ENCODE measurements at places on chromosomes 12 and 14.
A peak's percentile ranks its signal among the peaks of the same experiment; 100 is the strongest.

GRCh38 chr12:117212563-117213190, 22.4 kb upstream of the FBXO21 start:
- peak; percentile 56 for DNase-seq

GRCh38 chr12:51592034-51592705, 1.1 kb downstream of the SCN8A start:
- DNase-seq = no peak

DNA sequence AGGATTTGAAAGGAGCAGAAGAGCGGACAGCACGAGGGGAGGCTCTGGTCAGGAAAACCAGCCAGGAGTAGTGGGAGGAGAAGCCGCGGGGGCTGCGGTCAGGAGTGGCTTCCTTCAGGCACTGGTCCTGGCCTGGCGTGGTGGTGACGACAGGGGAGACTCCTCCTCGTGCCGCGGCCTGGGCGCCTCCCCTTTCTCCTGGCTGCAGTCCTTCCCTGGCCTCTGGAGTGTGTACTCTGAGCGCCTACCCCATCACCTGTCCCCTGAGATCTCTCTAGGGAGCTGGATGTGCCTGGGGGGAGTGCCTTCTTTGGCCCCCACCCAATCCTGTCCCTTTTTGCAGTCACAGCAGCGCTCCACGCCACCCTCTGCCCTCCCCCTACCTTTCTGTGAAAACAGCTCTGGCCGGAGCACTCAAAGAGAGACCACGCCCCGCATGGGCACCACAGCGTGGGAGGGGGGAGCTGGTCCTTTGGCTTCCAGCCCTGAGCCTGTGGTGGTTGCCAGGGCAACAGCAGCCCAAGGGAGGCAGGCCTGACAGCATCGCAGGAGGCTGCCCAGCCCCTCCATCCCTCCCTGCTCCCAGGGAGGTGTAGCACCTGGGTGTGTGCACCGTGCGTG, 125.9 kb downstream of the CALM1 start:
- DNase-seq = no peak

DNA sequence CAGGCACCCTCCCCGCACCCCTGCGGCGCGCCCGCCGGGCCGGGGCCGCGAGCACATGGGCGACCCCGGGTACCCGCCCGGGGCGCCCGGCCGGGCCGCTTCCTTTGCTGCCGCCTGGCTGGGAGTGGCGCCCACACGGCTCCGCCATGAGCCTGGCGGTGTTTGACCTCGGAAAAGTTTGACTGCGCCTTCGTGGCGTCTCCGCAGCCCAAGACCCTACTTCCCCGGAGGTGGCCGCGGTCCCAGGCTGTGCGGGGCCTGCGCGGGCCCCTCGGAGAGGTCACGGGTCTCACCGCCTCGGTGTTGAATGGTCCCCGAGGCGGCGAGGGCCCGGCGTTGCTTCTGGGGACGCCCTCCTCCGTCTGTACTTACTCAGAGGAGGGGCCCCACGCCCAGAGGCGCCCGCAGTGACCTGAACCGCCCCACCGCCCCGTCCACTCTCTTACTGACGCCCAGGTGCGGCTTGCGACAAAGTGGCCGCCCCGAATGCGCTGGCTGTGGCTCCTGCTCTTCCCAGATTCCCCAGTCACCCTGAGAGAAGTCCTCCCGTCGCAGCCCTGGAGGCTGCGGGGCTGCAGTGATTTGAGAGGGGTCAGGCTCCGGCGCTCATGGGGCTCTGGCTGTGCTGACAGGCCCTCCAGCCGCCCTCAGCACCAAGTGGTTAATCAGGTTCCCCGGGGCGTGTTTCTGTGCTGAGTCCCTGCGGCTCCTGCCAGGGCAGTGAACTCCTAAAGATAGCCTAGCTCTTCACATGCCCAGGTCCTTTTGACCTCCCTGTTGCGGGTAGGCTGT, 5.8 kb downstream of the KMT5A start:
- no peak for DNase-seq

DNA sequence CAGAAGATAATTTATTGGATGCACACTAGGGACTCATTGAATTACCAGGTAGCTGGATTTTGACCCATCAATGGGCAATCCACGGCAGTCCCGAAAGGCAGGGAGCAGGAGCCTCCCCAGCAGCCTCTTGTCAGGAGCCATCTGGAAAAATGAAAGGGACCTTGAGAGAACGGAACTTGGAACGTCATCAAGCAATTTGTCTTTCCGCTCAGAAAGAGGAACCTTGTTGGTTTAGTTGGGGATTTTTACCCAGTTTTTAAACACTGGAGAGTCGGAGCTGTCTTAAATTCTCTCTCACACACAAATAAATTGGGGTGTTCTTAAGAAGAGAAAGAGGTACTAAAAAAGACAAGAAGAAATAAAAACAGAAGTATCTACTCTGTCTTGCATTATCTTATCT, 1351.7 kb upstream of the TMEM132C start:
- DNase-seq = no peak

DNA sequence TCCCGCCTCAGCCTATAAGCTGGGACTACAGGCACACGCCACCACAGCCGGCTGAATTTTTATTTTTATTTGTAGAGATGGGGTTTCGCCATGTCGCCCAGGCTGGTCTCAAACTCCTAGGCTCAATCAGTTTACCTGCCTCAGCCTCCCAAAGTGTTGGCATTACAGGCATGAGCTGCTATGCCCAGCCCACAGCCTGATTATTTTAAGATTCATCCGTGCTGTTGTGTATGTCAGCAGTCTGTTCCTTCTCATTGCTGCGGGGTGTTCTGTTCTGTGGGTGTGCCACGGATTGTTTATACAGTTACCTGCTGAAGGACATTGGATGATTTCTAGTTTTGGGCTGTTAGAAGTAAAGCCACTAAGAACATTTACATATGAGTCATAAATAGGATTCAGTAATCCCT, 9.6 kb upstream of the EP400 start:
- DNase-seq = no peak

DNA sequence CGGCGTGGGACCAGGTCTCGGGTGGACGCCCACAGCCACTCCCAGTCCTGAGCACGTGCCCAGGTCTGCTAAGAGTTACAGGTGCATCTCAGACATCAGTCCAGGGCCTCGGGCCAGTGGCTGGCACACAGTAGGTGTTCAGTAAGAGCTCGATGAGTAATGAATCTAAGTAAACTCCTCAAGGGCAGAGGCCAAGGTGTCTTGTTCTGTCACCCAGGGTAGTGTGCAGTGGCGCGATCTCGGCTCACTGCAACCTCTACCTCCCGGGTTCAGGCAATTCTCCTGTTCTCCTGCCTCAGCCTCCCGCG, 11.2 kb downstream of the TTC7B start:
- no peak for DNase-seq

DNA sequence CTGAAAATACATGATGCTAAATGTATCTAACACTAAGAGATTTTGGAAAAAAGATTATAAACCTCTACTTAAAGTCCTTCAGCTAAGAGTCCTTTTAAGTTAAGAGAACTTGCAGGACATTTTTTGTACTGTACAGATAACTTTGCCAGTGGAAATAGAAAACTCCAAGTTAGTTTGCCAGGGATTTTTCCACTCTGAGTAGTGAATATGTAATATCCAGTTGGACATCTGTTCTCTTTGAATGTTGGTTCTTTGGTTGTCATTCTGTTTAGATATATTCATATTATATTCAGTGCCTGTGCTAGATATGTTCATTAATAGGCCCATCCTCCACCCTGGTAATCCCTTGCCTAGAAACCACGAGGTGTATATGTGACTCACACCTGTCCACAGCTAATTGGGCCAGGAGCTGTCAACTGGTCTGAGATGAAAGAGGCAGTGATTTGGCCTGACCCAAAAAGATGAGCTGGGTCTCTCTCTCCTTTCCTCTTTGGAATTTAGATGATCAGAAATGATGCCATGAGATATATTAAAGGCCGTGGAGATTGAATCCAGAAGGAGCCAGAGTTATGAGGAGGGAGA, 261.0 kb upstream of the LRIG3 start:
- DNase-seq = no peak

- DNase-seq = no peak
Observed at GRCh38 chr14:51663783-51664326, 12.1 kb downstream of the FRMD6 start.

GRCh38 chr12:77553976-77554619, 276.6 kb upstream of the NAV3 start:
- DNase-seq = no peak

GRCh38 chr12:11744410-11744801, 94.9 kb downstream of the ETV6 start:
- no peak for DNase-seq

DNA sequence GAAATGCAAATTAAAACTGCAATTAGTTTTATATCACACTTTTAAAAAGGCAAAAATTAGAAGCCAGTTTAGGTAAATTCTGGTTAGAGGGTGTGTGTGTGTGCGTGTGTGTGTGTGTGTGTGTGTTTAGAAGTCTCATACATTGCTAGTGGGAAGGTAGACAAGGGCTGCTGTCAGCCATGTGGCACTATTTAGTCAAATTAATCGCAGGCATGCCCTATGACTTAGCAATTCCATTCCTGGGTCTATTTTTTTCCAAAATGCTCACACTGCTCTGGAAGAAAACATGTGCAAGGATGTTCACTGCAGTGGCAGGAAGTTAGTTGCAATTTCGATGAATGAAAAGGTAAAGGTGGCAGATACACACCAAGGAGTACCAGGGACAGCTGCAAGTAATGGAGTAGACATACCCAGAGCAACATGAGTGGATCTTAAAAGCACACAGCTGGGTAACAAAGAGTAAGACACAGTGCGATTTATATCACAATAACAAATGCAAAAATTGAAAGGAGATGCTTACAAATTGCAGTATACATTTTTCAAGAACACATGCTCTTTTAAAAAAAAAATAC, 11.6 kb downstream of the CAPZA3 start:
- no peak for DNase-seq

GRCh38 chr12:90987101-90987500, 17.7 kb downstream of the EPYC start:
- DNase-seq = no peak

GRCh38 chr12:24172031-24172772, 222.7 kb upstream of the SOX5 start:
- no peak for DNase-seq

DNA sequence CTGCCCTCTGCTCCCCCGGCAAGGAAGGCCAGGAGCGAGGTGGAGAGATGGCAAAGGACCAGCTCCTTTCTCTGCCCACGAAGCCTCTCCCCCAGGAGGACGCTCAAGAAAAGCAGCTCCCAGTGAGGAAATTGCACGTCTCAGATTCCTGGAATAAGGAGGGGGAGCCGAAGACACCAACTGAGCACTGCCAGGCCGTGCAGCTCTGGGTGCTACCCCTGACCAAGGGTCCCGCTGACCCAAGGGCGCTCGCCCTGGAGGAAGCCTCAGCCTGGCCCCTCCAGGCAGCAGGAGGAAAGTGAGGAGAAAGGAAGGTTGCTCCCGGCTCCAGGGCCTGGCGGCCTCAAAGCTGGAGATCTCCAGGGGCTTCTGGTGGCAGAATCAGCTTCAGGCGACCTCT, 174.1 kb upstream of the SFSWAP start:
- DNase-seq = no peak

DNA sequence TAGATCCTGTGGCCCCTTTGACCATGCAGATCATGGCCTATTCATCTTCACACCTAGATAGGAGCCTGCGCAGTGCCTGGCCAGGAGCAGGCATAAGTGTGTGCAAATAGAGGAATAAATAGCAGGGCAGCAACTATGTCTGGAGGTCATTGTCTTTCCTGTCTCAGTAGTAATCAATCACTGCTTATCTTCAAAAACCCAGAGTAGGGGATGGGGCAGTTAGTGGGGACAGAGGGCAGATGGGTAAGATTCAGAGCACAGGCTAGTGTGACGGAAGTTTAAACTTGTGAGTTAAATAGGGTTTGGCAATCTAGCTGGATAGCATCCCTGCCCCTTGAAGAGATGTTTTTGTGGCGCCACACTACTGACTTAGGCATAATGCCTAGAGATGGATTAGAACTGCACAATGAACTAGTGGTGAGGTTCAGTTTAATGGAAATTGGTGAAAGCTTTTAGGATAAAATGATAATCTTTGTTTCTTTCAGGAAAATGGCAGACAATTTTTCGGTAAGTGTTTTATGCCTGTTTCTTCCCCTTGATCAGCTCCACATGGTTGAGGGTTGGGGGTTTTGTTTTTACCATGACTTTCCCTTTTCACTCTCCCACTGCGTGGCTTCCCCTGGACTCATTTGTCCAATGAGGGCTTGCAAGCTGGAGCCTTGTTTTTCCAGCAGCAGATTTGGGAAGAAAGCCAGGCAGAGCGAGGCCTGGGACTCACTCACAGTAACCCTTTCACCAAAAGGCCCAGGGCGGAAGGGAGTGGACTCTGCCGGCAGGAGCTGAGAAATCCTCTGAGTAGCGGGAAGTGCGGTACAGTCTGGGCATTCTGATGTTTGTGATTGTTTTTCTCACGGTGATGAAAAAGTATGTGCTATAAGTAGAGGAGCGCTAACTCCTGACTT, 8.1 kb downstream of the LGALS3 start:
- DNase-seq = no peak

DNA sequence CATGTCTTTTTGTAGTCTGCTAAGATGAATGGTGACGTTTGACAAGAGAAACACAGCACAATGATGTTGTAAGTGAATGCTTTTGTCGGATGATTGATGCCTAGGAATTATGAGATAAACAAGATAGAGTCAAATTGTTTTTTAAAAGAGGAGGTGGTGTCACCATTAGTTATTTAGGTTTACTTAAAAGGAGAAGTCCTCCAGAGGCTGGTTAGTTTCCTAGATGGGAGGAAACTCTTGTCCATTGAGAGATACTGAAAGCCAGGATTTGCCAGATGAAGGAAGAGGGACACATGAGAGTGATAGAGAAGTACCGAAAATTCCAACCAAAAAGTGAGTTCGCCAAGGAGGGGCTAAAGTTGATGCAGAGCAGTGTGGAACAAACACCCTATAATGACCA, at the start of gene OR10G2:
Gene OR10G2, minus strand, starts transcription at position 101 of the 400 bp plus-strand sequence. Its CDS starts 98 bp downstream, at position 3.
- no peak for DNase-seq

GRCh38 chr12:57549909-57550640, at the start of gene KIF5A:
TSS of gene KIF5A (plus strand) at chr12:57550044. CDS start at chr12:57550272, 228 bp downstream.
- peak; percentile 43 for DNase-seq

DNA sequence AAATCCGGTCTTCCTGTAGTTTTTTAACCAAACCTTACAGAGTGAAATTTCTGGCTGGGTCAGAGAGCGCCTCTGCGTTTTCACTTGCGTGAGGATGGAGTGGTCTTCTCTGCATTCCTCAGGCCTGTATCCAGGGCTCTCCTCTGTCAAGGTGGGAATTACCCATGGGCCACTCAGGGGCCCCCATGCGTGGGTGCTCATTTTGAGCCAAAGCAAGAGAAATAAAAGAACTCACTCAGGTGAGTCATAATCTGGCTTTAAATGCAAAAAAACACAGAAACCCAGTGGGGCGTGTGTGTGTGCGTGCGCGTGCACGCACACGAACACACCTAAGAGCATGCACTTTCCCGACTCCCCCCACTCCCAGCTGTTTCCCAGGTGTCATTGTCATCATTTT, 104.0 kb upstream of the PWP1 start:
- DNase-seq = no peak

DNA sequence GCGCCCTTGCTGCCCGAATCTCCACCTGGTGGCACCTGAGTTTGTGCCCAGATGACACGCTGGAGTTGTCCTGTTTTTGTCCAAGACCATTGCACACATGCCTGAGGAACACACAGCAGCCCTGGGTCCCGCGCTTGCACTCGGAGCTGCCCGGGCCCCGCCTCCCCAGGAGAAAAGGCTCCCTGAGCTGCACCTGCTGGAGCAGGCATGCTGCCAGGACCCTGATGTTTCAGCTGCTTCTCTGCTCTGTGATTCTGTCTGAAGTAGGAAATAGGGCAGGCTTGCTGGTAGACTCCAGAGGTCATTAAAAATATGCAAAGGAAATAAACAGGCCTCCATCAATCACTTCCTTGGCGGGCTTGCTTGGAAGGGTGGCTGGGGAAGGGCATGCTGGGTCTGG, 271.6 kb downstream of the CACNA1C start:
- DNase-seq = no peak
